ENCODE measurements at places on chromosomes 3 and 15. TPM values are rescaled to one million over a fixed set of nuclear protein-coding genes. Genes with fewer than 3 reads are reported as not detected.
A peak's percentile ranks its signal among the peaks of the same experiment; 100 is the strongest.

GRCh38 chr15:99421172-99421656 is 144.6 kb upstream of the MEF2A start:
- DNase-seq = peak; percentile 51

DNA sequence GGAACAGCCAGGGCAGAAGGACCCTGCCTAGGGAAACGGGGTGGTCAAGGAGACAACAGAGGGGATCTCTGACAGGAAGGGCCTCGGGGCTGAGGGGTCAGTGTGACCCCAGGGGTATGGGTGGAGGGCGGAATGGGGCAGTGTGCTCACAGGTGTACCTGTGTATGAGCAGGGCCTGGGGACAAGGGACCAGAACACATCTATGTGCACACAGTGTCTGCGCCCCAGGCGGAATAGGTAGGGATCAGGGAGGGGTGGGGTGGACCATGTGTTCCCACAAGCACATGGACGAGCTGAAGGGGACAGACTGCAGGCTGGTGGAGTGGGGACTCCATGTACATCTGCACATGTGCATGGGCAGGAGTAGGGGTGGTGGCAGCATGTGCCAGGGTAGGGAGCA is 5.0 kb upstream of the TLR9 start:
- DNase-seq = no peak

- no peak for DNase-seq
Measured at GRCh38 chr3:10021856-10022775, 4.1 kb upstream of the FANCD2 start.

DNA sequence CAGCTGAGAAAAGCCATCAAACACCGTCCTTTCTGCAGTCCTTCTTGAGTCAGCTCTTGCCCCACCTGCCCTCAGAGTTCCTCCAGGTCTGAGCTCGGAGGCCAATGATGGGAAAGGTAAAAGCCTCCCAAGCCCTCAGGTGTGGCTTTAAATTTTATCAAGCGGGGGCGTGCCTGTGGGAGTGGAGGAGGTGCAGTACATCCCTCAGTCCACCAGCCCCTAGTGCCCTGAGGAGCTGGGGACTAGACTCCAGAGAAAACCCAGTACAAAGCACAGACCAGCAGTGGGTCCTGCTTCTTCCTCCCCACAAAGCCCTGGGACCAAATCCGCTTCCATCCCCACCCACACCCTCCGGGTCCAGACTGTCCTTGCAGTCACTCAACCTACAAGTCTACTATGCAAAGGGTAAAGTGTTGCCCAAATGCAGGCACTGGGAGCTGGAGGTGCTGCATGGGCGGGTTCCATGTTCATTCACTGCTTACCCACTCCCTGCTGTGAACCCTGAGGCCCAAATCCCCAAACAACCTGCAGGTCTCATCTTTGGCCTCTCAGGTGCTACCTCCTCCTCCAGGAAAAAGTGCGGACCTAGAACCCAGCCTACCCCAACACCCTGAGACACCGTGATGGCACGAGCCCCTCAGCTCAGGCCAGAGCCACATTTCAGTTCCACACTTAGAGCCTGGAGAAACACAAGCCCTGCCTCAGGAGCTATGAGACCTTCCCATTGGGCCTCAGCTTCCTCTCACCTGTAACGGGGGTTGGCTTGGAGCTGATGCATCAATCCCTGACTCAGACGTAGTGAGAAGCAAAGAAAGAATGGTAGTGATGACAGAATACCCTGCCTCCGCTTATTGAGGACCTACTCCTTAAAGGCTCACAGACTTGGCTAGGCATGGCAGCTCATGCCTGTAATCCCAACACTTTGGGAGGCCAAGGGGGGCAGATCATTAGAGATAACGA is 2.4 kb downstream of the PFKFB4 start:
- no peak for DNase-seq

- no peak for DNase-seq
Measured at GRCh38 chr3:124760601-124761000, 30.3 kb downstream of the UMPS start.

DNA sequence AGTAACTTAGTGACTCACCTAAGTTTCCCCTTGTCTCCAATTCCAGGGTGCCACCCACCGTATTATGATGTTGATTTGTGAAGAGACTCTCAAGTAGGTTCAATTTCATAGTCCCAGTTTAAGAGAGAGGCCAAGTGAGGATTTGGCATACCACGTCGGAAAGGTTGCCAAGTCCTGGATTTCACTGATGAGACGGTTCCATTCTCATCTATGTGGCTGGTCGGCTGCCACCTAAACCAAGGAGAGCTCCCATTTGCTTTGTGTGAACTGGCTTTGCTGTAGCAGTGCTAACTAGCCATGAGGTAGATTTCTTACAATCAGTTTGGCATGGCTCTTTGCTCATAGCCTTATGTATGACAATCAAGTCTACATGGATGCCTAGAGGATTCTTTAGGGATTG is 653.6 kb downstream of the NLGN1 start:
- no peak for DNase-seq

DNA sequence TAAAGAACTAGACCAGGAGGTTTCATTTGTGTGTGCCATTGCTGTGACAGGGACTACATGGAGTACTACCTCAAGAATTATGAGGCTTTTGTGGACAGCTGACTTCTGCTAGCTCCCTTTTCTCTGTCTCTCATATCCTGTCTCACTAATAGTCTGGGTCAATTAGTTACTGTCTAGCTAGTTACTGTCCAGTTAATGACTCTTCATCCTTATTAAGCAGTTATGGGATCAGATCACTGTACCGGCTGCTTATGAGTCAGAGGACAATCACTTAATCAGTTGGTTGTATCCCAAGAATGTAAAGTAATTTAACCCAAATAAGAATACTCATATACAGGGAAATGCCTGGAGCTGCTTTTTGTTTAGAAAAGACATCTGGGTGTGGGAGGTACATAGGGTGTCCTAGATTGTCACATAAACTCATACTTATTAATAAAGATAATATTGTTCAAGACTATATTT is 158.0 kb downstream of the CDIN1 start:
- DNase-seq = no peak

GRCh38 chr15:58078591-58078990 is 13.1 kb upstream of the ALDH1A2 start:
- DNase-seq = no peak

DNA sequence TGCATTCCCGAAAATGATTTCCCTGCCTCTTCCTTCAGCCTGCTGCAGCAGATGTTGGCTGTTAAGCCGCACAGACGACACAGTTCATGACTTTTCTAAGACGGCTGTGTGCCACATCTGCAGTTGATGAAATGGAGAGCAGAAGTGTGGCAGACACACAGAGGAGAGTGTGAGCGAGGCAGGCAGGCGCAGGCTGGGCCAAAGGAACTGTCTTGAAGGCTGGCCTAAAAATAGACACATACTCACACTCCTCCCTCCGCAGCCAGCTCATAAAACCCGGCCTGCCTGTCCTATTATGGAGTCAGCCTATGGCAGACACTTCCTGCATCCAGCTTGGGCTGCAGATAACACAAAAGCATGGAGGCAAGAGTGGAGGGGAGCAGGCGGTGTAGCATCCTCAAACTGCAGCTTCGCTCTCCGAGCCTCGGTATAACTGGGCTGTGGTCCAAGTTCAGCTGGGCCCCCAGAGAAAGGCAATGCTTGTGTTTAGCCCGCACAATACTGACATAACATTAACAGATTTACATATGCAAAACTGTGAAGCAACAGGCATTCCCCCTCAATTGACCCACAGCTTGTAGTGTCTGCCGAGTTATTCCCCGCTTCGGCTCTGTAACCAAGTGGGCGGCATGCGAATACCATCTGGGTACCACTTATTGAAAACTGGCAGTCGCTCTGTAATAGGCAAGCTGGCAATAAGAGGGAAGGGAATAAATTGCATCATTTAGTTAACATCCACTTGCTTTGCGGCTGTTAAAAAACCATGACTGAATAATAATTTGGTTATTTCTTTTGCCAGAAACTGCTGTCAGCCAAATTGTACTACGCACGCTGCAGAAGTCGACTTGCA is 40.8 kb downstream of the FOXP1 start:
- peak; percentile 93 for DNase-seq

- no peak for DNase-seq
Measured at GRCh38 chr3:60096403-60096802, 1046.6 kb upstream of the CFAP20DC start.

- no peak for DNase-seq
Measured at GRCh38 chr15:93070132-93070531, 18.9 kb downstream of the RGMA start.

- no peak for DNase-seq
Measured at GRCh38 chr3:70392227-70392626, 79.8 kb upstream of the MDFIC2 start.

The CCDC33 gene
- not detected for total RNA-seq

The PSMD6 gene
- 49.4 TPM for total RNA-seq

The ESYT3 gene
- 0.12 TPM for total RNA-seq

The IL5RA gene
- 1.1 TPM for total RNA-seq

The ZNF148 gene
- 44.3 TPM for total RNA-seq

The CCR8 gene
- total RNA-seq = not detected

The GPR171 gene
- total RNA-seq = 1.7 TPM
